ENCODE measurements at places on chromosomes 16 and 17.

DNA sequence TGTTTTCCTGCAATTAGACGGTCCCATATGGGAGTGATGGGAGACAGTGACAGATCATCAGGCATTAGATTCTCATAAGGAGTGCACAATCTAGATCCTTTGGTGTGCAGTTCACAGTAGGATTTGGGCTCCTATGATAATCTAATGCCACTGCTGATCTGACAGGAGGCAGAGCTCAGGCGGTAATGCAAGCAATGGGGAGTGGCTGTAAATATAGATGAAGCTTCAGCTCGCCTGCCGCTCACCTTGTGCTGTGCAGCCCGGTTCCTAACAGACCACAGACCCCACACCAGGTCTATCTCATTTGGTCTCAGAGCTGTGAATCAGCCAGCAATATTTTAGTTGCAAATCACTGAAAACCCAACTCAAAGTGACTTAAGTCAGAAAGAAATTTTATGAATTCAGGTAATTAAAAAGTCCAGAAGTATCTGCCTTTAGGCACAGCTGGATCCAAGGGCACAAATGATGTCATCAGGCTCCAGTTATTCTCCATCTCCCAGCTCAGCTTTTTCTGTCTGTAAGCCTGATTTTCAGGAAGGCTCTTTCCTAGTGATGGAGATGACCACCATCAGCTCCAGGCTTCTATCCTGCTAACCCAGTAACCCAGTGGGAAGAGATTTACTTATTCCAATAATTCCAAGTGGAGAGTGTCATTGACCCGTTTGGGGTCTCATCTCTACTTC is 3.3 kb downstream of the CHP2 start:
- DNase-seq, result no peak

- DNase-seq, result no peak
Observed at GRCh38 chr16:84031556-84031955, 11.0 kb downstream of the SLC38A8 start.

- no peak for DNase-seq
Observed at GRCh38 chr16:3879887-3880564, 487 bp downstream of the CREBBP start.

DNA sequence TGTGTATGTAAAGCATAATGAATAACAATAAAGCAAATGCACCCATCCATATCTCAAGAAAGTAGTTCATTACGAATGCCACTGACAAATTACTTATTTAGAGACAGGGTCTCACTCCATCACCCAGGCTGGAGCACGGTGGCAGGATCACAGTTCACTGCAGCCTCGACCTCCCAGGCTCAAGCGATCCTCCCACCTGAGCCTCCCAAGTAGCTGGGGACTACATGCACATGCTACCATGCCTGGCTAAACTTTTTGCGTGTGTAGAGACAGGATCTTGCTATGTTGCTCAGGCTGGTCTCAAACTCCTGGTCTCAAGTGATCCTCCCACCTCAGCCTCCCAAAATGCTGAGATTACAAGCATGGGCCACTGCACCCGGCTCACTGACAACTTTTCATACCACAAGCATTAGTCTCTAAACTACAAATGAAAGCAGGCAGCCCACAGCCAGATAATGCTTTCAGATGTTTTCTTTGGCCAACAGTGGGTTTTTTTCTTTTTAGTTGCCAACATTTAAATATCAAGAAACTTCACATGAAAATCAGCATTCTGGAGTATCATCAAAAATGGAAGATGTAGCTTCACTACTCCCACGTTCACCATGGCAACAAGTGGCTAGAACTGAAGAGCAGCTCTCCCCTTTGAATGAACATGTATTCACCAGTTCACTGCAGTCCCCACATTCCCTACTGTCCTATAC is 7.7 kb downstream of the ARHGAP17 start:
- DNase-seq, result no peak

DNA sequence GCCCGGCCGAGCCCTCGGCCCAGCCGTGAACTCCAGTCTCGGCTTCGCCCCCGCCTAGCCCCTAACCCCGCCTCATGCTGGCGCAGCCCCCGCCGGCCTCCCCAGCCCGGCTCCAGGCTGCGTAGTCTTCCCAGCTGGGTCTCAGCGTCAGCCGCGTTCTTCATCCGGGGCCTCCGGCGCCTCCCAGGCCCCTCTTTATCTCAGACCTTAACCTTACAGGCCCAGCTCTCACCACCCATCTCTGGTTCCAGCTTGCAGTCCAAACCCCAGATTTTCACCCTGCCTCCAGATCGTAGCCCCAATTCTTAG is at the start of gene PROCA1:
Gene PROCA1, minus strand, starts transcription at position 166 of the 309 bp plus-strand sequence. CDS start 228 bp downstream, outside the sequence.
- DNase-seq, result no peak

DNA sequence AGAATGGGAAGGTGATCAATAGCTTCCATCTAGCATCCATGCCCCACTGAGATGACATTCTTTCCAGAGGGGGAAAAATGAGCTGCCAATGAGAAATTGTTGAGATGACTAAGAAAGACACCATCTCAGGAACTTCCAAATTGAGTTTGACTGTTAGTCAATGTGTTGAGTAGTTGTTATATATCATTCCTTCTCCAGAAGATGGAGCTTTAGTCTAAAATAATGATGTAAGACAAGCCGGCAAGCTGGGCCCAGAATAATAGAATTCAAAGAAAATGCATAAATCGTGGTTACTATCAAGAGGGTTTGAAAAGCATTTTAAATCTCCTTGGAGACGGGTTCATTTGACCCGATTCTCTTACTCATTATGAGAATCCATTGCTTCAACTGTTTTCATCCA is 71.0 kb upstream of the ATF7IP2 start:
- no peak for DNase-seq

DNA sequence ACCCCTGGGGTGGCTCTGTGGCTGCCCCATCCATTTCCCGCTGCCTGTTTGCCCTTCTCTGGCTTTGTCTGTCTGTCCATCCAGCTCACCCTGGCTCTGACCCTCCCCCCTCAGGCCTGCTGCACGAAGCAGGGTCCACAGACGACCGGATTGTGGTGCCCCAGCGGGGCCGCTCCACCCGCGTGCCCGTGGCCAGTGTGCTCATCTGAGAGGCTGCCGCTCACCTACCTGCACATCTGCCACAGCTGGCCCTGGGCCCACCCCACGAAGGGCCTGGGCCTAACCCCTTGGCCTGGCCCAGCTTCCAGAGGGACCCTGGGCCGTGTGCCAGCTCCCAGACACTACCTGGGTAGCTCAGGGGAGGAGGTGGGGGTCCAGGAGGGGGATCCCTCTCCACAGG is 761 bp upstream of the LAT start:
- DNase-seq, result no peak

GRCh38 chr16:87465306-87465705 is 27.5 kb downstream of the ZCCHC14 start:
- peak; percentile 61 for DNase-seq

DNA sequence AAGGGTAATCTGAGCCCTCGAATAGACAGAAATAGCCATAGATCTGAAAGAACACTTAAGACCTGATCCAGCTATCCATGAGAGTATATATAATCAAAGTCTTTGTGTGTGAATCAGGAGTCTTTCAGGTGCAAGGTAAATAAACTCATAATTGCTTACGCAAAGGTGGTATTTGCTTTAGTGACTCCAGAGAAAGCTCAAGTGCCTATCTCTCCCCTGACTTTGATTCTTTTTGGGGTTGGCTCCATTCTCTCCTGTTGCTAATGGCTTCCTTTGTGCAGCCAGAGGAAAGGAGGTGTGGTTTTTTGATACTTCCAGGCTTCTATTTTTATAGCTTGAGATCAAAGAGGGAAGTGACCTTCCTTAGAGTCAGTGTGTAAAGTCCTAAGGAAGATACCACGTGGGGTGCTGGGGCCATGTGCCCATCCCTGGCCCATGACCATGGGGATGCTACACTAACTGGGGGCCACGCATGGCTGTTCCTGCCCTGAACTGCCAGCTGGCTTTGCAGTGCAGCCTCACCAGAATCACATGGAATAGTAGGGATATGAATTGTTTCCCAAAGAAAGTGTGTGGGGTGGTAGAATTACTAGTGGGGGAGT is 45.8 kb downstream of the TENT4B start:
- no peak for DNase-seq

DNA sequence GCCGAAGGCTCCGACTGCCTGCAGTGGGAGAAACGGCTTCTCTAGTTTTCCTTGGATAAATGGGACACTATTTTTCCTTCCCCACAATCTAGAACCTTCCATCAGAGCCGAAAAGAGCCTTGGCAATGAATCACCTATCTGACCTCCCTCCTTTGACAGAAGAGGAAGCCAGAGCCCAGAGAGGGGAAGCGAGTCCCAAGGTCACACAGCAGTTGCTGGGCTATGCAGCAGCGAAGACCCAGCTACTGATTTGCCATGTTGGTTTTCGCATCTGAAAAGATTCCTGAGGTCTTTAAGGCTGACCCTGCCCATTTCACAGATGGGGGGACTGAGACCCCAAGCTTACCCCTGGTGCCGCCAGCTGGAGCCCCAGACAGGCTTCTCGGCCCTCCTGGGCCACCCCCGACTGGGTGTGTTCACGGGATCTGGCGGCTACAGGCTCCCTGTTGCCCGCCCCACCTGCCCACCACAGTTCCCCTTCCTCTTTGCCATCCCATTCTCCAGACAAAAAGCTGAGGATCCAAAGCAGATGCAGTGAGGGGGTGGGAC is 45.9 kb downstream of the RAI1 start:
- no peak for DNase-seq

DNA sequence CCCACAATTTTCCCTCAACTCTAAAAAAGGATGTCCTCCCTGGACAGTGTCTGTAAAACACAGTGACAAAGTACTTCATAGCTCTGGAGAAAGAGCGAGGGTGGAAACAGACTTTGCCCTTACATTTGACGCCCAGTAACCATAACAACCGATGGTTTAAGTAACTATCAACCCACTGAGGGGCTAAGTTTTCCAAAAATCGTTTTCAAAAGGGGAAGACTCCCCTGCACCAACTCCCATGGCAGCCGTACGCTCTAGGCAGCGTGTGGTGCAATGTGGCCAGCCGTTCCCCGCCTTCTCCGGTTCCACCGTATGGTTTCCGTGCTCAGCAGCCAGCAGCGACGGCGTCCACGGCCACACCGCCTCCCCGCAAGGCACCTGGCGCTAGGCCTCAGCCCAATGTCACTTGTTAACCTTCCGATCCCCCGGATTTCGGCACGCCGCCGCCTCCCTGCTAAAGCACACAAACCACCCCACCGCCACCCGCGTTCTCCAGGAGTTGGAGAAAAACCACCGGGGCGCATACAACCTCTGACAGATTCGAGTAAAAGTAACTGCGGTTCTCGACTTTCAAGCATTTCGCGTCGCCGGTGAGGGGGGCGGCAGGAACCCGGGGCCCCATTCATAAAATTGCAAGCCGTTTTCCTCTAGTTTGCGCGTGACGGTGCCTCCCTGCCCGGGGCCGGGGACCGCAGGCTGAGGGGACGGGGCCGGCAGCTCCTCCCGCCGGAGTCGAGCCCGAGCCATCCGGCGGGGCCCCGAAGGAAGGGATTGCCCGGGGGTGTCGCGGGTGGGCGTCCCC is 661 bp downstream of the TEX2 start:
- DNase-seq, result no peak

GRCh38 chr17:29954405-29954804 is 13.0 kb downstream of the EFCAB5 start:
- DNase-seq, result no peak

- DNase-seq, result peak; percentile 41
Observed at GRCh38 chr17:3827124-3827773, 18.8 kb downstream of the NCBP3 start.

GRCh38 chr16:75244844-75245758 is 6.3 kb downstream of the BCAR1 start:
- peak; percentile 96 for DNase-seq

GRCh38 chr17:17536702-17537101 is 40.5 kb upstream of the RASD1 start:
- no peak for DNase-seq

- DNase-seq, result no peak
Observed at GRCh38 chr16:77414752-77415231, 20.0 kb downstream of the ADAMTS18 start.

- no peak for DNase-seq
Observed at GRCh38 chr17:69722518-69722917, 308.0 kb downstream of the MAP2K6 start.

GRCh38 chr16:24539850-24540601 is 660 bp downstream of the RBBP6 start:
- DNase-seq, result no peak

GRCh38 chr16:14020141-14020540 is 51.0 kb upstream of the MRTFB start:
- no peak for DNase-seq

- DNase-seq, result no peak
Observed at GRCh38 chr17:14304222-14304772, 3.4 kb downstream of the HS3ST3B1 start.

DNA sequence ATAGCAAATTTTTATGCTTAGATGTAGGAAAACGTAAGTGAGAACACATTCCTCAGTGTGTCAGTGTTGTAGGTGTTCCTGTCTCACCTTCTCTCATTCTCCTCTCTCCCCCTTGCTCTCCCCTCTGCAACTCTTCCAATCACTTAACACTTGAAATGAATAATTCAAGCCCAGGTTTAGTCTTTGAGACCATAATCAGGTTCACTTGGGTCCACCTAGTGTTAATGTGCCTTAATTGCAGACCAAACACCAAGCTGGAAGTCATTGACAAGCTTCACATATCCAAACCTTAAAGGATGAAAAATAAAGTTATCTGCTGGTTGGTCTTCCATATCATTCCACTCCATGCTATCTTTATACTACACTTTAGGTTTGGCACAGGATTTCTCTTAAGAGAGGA is 37.0 kb downstream of the STXBP4 start:
- DNase-seq, result no peak

DNA sequence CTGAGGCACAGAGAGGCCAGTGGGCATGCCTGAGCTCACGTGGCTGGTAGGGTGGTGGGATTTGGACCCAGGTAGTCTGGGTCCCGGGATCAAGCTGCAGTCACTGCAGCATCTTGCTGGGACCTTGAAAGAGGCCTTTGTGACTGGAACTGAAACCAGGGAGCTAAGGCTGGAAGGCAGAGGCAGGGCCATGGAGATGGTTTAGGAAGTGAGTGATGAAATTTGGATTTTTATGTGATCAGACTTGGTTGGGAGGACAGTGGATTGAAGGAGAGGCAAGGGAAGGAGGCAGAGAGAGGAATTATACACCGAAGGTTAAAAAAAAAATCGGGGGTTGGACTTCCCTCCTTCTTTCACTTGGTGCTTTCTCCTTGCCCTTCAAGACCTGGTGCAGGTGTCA is 255.4 kb upstream of the CACNG5 start:
- no peak for DNase-seq

DNA sequence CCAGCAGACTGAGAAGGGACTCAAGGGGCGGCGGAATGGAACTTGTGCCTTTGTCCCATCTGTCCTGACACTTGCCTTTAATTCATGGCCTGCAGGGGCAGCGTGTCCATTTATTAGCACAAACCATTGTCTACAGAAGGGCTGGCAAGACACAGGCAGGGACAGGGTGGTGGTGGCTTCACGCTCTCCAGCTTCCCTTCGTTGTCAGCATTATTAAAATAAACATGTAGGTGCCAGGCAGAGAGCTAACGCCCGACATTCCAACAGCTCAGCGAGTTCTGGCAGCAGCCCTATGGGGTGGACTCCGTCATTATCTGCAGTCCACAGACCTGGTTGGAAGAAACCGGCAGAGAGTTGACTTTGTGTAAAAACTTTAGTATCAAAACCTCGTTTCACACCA is 16.3 kb downstream of the DNAI2 start:
- DNase-seq, result no peak
